ENCODE measurements at places on chromosomes 1 and 21. TPM values are rescaled to one million over a fixed set of nuclear protein-coding genes. Genes with fewer than 3 reads are reported as not detected.

CFAP107 gene
- 0.16 TPM for polyA plus RNA-seq

GRCh38 chr1:157490467-157491165, 61.7 kb downstream of the FCRL5 start:
- DNase-seq: peak; percentile 47

DNA sequence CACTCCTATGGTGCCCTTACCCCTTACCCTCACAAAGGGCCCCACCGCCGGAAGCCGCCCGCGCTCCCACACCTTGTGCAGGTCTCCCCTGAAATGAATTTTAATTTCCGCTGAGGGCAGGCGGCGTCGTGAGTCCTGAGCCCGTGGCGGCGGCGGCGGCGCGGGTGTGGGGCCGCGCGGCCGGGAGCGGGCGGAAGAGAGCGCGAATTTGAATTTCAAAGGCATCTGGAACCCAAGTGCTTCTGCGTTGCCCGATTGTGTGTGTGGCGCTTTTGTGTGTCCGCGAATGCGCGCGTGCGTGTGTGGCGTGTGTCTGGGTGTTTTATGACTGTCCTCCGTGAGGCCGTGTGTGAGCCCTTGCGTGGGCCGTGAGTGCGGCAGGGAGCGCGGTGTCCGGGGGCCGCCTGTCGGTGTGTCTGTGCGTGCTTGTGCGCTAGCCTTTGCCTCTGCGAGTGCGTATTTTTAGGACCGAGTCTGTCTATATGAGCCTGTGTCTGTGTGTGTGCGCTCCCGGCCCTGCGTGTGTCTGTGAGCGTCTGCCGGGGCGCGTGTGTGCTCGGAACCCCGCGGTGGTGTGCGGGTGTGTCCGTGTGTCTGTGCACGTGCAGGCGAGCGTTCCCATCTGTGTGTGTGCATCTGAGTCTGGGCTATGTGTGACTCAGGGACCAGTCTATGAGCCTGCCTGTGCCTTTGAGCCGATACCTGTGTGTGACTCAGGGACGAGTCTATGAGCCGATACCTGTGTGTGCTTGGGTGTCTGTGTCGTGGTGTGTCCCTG, 7.9 kb upstream of the ADGRB2 start:
- no peak for DNase-seq

PLPPR4 gene
- not detected for polyA plus RNA-seq

GRCh38 chr1:79457562-79458224, 451.2 kb upstream of the ADGRL4 start:
- DNase-seq: no peak

DNA sequence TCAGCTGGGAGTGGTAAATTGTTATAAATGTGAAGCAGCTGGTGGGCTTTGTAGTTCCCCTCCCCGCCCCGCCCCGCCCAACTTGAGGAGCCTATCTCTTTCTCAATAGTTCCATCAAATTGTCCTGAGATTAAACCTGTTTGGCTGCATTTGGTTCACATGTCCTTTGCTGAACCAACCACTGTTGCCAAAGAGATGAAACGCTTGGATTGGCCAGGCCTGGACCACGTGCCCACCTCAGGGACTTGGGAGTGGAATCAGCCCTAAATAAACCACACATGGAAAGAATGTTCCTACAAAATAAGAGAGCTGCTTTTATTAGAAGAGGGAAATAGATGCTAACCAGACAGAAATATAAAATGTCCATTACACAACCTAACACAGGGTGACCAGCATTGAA, 424.9 kb upstream of the KAZN start:
- DNase-seq: no peak

DNA sequence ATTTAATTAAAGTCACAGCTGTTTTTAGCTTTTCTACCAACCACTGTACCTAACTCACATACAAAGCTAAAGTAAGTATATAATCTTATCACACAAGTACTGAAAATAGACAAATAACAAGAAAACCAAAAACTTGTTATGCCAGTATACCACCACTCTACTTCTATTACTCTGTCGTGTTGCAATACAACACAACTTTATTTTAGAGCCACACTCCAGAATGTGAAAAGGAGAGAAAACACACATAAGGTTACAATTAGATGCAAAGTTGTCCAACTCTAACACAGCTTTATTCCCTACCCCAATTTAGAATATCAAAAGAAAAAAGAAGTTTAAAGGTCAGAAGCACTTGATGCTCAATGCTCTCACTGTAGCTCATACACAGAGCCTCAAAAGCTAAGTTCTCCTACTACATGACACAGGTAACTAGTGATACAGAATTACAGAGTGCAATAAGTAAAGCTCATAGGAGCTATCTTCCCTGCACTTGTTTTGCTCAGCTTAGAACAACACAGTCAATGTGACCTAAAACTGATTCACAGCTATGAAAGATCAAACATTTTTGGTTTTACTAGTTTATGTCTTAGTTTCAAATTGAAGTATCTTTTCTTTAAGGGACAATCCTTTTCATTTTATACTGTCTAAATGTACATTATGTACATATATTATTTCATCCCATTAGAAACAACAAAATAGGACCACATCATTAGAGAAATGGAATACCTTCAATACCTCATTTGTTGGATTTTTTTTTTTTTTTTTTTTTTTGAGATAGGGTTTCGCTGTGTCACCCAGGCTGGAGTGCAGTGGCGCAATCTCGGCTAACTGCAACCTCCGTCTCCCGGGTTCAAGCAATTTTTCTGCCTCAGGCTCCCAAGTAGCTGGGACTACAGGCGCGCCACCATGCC, 29.2 kb downstream of the EYA3 start:
- DNase-seq: no peak

GRCh38 chr21:46297338-46298271, 11.5 kb downstream of the YBEY start:
- DNase-seq: no peak

- DNase-seq: no peak
These were observed 2.3 kb downstream of the RGS16 start for GRCh38 chr1:182601913-182602312.

NTMT2 gene
- not detected for polyA plus RNA-seq

SHISAL2A gene
- polyA plus RNA-seq: not detected

SFN gene
- polyA plus RNA-seq: 3.9 TPM

DNA sequence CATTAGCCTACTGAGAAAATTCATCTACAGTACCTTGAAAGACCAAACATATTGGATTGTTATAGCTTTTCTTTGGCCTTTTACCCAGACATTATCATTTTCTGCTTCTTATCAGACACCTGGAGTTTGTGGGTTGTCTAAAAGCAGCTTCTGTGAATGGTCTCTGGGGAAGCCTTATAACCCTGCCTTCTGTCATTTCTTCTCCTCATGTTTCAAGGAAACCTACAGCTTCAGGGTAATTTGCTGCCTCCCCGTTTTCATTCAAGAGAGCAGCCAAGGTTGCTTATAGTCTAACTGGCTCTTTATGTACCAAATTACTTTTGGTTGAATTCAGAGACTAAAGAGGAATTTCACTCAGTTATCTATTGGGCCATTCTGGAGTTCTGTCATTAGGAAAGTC, 288.3 kb upstream of the SGIP1 start:
- no peak for DNase-seq

HHIPL2 gene
- polyA plus RNA-seq: 1.1 TPM

DNA sequence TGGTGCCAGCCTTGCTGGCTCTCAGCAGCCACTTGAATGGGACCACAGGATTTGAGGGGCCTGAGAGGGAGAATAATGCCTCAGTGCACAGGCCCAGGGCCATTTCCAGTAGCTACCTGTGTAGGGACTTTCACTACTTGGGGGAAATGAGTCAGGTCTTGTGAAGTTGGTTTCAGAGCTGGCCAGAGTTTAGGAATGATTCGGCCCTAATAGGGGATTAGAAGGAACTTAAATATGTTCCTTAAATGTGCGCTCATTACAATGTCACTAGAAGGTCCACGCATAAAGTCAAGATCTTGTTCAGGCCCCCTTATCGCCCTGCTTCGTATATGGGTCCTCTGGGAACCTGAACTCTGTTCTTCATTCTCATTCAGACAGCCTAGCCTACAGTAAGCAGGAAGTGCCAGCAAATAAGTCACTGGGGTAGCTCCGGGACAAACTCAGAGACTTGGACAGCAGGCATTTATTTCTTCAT, 5.6 kb upstream of the AKR1A1 start:
- DNase-seq: no peak

- no peak for DNase-seq
These were observed 45.7 kb downstream of the ATP2B4 start for GRCh38 chr1:203672346-203672745.

DNA sequence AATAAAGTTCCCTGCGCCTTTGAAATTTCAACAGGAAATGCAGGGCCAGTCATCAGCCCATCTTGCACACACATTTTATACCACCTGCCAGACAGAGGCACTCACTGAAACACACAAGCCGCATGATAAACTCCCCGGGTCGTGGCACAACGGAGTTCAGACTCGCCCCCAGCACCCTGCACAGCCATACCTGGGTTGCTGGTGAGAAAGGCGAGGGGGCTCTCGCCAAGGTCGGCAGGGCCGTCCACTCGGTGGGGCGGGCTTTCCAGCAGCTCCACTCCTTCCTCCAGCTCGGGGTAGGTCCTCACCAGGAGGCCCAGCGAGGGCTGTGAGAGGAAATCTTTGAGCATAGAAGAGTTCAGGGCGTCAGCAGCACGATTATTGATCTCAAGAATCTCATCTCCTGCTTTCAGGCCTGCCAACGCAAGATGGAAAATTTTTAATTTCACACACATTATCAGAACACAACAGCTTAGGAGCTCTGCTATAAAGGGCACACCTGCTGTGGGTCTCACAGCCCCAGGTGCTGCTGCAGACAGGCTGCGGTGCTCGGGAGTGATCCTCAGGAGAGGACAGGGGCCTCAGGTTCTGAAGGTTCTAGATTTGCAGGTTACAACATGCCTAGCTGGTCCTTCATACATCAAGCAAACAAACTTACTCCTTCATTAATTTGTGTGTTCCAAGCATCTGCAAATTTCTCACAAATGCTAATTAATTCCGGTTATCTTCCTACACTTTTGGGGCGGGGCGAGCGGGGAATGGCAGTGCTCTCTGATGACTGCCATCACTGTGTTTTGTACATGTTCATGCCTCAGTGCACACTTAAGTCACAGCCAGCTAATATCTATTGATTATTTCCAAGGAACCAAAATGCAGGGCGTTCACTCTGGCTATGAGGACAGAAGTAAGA, 144.2 kb upstream of the KRTAP19-8 start:
- DNase-seq: no peak

DNA sequence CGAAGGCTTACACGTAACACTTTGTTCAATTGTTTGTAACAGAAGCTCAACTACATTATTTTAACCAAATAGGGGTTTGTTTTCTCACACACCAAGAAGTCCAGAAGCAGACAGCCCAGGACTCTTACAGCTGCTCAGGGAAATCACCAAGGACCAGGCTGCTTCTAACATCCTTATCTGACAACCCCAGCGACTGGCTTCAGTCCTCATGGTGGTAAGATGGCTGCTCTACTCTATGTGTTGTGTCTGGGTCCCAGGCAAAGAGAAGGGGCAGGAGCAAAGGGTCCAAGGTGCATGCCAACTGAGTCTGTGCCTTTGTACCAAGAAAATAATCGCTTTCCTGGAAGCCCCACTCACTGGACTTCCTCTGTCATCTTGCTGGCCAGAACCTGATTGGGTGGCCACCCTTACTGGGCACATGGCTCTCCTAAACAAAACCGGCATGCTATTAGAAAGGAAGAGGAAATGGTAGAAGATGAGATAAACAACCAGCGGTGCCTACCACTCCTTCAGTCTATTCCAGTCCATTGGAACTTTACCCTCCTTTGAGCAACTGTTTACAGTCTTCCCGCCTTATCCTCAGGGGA, 34.1 kb upstream of the LRRC8D start:
- no peak for DNase-seq

DNA sequence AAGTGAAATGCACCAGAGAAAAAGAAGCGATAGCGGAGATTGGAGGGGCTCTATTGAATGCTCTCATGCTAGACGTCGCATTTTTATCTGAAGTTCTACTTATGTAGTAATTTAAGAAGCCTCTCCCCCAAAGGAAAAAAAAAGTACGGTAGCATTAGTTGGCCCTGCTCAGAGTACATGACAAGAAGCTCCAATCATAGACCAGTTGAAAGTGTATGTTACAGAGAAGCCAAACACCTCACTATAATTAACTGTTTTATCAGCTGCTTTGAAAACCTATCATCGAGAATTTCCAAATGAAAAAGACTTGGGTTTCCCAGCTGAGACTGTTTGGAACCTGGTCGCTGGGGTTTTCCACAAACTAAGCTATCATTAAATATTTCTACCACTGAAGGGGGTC, 19.6 kb upstream of the OVAAL start:
- DNase-seq: no peak

- DNase-seq: peak; percentile 19
These were observed 50.4 kb downstream of the SLC16A1 start for GRCh38 chr1:112905395-112906149.

- DNase-seq: no peak
These were observed 147.9 kb downstream of the MRPL39 start for GRCh38 chr21:25459365-25459764.

DNA sequence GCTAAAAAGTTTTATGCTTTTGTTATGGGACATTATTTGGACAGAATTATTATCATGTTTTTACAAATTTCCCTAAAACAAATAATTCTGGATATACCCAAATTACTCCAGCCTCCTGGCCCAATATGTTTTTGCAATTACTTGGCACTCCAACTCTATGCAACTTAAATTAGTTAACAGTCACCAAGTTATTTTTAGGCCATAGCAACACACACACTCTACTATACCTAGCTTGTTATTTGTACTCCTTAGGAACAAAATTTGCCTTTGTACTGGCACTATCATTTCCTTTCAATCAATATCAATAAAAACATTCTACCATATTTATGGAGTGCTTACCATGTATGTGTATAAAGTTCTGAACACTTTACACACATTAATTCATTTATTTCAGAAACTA, 7.7 kb downstream of the DUSP10 start:
- DNase-seq: no peak

GRCh38 chr1:154726896-154727753, 119.1 kb upstream of the ADAR start:
- no peak for DNase-seq

DNA sequence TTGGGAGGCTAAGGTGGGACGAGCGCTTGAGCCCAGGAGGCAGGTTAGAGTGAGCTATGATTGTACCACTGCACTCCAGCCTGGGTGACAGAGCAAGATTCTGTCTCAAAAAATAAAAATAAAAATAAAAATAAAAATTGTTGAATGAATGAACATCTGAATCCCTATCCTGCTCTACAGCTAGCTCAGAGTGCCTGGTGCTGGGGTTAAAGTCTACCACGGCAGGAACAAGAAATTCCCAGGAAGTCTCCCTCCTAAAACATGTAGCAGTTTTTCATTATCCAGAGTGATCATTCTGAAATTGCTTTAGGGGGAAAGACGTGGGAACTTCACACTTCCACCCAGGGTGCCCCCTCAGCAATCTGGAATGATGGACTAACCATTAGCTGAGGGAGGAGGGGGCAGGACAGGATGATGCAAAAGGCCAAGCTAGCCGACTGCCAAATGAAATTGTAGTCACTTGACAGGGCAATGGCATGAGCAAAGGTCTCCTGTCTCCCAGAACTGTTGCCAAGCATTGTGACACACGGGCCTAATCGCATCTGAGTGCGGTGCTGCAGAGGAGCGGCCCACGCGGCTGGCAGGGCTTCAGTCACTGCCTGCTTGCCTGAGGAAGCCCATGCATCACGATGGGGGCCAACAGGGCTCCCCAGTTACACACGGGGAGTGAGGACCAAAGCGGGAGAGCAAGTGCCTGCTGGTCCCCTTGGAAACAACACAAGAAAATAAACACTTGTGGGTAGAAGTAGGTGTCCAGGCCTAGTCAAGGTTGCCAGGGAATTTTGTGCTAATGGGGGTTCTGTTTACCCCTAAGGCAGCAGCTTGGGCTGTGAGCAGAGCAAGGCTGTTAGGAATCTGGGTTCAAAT, 85.7 kb downstream of the NENF start:
- no peak for DNase-seq

GRCh38 chr1:152486400-152487006, 24.1 kb upstream of the LCE5A start:
- peak; percentile 50 for DNase-seq

- DNase-seq: no peak
These were observed 20.5 kb downstream of the IQGAP3 start for GRCh38 chr1:156551869-156552268.

CFAP45 gene
- 1.0 TPM for polyA plus RNA-seq
